GOT3 (cell line): ENCODE measurements at places on chromosomes 7 and 10.

DNA sequence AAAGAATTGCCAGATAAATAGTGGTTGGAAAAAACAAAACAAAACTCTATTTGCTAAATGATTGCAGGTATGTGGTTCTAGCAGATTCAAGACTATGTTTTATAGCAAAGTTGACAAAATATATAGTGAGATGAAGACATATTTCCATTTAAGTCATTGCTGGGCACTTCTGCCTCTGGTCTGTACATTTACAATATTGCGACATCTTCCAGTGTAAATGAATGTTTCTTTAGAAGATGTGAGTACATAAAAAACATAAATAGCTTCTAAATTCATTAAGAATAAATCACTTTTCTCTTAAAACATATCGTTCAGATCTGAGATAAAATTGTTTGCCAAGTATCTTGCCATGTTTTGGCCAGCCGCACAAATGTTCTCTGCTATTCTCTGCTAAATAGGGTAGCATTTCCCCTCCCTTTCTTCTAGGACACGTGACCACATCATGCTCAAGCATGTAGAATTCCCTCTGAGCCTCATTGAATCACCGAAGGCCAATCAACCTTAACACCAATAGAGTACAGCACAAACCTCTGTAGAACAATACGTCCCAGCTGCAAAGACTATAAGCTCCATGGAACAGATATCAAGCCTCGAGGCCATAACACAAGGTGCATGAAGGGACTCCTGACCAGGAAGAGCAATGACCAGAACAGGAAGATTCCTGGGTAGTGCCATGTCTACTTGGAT lies 1173.3 kb downstream of the GATA3 start:
- DNase-seq, result no peak

DNA sequence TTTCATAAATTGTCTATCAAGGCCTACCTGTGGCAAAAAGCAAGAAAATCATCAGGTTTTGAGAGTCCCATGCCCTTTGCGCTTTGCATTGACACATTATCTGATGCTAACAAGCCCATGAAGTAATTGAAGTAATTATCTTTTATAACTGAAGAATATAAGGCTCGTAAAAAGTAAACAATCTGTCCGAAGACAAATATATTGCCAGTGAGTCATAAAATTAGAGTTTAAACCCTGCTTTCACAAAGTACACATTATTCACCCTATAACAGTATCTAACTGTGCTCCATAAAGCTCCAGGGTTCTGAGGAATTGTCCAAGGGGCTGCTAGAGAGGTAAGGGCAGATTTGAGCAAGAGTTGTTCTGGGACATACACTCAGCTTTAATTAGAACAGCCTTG lies 102.3 kb upstream of the PPP1R3A start:
- DNase-seq, result no peak

DNA sequence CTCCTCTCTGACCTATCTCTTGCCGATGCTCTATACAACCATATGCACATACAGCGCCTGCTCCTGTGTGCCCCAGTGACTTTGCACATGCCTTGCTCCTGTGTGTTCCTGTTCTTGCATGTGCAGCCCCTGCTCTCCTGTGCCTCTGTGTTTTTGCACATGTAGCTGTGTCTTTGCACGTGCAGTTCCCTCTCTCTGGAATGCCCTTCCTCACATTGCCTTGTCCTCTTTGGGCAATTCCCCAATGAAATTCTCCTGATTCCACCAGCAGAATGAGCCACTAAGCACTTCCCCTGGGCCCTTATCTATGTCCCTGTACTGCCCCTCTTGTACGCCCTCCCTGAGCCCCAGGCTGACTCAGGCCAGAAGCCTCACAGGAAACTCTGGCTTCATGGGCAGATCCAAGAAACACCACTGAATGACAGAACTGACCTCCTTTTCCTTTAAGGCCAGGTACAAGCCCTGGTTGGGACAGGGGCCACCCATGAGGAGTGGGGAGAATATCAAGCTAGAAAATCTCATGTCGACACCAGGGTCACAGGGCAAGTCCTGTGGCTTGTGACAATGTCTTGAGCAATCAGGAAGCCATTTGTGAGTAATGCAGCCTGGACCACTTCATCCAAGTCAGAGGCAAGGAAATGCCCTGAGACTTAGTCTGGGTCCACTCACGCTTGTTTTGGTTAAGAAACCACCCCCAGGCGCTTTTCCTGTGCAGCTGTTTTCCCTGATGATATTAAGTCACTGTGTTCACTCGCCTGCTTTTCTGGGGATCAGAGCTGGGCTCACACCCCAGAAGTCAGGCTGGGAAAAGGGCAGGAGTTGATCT lies 1.9 kb upstream of the ARHGAP22 start:
- DNase-seq, result peak; percentile 54

DNA sequence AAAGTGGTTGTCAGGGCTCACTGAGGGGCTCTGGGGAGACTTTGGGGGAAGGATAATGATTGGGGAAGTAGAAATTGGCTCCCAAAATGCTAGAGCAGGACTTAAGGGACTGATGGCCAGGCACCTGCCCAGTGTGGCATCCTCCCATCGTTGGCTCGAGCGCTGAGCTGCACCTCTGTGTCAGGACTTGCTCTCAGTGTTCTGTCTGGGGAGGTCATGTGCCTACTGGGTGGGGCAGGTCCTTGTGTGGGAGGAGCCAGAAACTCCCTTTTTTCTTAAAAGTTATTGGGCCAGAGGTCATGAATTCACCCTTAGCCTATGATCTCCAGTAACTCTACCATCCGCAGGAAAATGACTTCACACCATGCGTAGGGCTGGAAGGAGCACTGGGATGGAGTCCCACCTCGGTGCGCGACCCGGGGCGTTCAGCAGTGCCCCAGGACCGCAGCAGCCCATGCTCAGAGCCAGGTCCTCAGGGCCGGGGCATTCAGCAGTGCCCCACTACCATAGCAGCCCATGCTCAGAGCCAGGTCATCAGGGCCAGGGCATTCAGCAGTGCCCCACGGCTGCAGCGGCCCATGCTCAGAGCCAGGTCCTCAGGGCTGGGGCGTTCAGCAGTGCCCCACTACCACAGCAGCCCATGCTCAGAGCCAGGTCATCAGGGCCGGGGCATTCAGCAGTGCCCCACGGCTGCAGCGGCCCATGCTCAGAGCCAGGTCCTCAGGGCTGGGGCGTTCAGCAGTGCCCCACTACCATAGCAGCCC lies 221.9 kb downstream of the EBF3 start:
- no peak for DNase-seq

DNA sequence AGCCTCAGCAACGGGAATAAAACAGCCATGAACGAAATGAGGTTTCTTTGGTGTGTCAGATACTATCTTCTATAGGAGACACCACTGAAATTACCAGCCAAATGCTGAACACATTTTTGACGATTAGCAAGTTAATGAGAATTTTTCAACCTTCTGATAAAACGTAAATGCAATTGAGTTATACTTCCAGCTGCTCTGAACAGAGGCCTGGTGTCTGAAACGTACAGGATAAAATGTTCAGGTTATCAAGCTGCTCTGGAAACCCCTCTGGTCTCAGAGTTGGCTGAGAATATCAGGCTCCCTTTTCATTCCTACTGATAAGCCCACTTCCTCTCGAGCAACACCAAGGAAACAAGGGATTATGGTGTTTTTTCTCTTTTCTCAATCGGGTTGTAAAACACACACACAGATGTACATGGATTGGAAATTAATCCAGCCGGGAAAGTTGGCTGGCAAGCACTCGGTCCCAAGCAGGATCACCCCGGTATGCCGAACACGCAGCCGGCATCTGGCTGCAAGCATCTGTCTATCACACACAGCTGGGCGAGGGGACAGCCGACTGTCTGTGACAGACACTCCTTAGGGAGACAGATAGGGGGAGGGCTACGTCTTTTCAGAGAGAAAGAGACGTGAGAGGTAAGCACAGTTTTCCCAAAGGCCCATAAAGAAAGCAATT lies 171.8 kb downstream of the PRKAG2 start:
- no peak for DNase-seq

DNA sequence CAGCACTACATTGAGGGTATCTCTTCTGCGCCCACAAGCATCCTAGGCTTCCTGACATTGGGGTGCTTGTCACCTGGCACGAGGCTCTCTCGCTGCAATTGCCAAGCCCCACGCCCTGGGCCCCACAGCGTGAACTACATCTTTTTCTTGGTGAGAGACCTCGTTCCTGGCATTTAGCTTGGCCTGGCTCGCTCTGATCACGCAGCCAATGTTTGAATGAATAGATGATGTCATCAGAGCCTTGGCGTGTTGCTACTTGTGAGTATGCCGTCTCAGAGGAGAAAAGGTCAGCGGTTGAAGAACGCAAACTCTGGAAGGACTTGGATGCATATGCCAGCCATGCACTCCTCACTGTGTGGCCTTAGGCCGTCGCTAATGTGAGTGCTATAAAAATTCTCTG lies 150.2 kb upstream of the AUTS2 start:
- DNase-seq, result no peak

- no peak for DNase-seq
These were observed 1226.4 kb downstream of the XPNPEP1 start for GRCh38 chr10:108696792-108697477.

DNA sequence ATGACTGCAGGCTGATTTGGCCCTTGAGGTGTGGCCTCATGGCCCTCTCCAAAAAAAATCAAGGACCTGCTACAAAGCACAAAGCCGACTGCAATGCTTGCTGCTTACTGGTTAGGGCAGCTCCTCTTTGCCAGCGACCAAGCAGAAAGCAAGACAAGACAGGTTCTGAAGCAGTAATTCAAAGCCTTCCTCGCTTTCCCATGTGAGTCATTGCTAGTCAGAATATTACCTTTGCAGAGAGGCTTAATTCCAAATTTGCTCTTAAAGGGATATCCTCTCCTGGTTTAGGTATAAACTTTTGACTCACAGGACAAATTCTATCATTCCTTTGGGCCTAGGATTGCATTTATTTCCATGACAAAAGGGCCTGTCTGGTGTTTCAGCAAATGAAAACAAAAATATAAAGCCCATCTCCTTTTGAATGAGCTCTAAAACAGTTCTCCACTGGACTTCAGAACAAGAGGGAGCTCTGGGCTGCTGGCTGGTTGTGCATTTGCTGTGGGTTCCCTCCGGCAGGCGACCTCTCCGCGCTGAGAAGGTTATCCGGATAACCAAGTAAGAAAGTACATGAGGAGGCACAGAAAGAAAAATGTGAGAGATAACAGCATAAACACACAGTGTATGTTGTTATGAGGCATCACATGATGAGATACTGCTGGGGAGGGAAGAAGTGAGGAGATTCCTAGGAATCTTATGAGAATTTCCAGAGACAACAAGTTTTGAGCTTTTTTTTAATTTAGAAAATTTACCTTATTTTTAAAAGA lies 90.8 kb downstream of the EGFR start:
- no peak for DNase-seq
